ENCODE measurements at places on chromosomes 13 and 19.

GRCh38 chr13:59787679-59788078, 376.0 kb downstream of the DIAPH3 start:
- no peak for DNase-seq

DNA sequence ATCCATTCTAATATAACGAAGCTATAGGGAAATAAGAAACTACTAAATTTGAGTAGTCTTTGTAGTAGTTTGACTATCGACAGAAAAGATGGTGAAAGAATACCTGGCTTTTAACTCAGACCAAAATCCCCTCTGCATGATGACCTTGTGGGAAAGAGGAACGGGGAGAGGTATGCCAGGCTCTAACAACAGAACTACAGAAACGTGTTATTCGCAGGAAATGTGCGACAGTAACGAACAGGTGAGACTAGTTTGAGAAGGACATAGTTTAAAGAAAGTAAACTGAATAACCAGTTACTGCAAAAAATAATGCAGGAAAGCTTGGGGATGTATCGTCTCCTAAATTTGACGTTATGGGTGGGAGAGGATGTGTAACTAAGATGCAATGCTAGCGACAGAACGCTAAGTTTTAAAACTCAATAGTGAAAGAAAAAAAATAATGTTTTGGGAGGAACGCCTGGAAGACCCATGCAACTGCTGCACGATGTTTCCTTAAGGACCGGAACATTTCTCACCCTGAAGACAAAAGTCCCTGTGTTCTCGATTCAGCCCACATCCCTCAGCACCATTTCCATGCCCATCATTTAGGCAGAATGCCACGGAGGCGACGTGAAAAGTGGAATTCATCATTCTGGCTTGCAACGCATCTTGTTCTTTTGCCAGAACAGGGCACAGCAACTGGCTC, 1.6 kb upstream of the RAP2A start:
- DNase-seq, result no peak

- no peak for DNase-seq
Observed at GRCh38 chr19:35796645-35797542, 15.8 kb downstream of the PRODH2 start.

DNA sequence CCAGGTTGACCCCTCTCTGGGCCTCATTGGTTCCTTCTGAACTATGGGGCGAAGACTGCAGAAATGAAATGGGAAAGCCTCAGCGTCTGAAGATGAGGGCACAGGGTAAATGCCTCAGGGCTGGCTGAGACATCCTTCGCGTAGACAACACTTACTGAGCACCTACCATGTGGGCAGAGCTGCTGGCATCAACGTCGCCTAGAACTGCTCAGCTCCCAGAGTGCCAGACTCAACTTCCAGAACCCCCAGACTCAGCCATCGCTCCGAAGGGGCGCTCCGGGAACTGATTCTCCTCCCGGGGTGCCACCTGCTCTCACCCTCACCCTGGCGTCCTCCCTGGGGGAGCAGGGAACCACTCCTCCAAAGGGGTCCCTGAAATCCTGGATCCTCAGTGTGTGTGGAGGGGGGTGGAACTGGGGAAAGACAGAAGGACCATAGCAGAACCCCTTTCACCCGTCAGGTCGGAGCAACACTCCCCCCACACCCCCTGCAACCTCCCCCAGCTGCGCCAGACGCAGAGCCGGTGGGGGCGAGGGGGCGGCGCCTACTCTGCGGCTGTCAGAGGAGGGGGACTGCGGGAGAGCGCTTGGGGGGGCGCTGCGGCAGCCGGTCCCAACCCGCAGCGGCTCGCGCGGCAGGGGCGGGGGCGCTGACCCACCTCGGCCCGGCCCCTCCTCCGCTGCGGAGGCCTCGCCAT, 8.2 kb upstream of the NFIC start:
- DNase-seq, result no peak

- no peak for DNase-seq
Observed at GRCh38 chr19:8141726-8142512, 7.5 kb downstream of the FBN3 start.

GRCh38 chr13:24725379-24725778, 38.6 kb upstream of the RNF17 start:
- no peak for DNase-seq

GRCh38 chr13:49272296-49272695, 24.6 kb downstream of the CDADC1 start:
- no peak for DNase-seq
